ENCODE measurements at places on chromosomes 3 and 15. TPM values are rescaled to one million over a fixed set of nuclear protein-coding genes. Genes with fewer than 3 reads are reported as not detected.
A peak's percentile ranks its signal among the peaks of the same experiment; 100 is the strongest.

GRCh38 chr3:7684182-7684715 lies 817.4 kb upstream of the LMCD1 start:
- H3K27ac ChIP-seq: no peak overlapping the region
- no peak for DNase-seq
- H3K4me3 ChIP-seq: no peak overlapping the region
- no peaks in the 10 kb centered on the region for H3K4me1 ChIP-seq
- no peaks in the 10 kb centered on the region for H3K36me3 ChIP-seq

GRCh38 chr15:98842973-98843285 lies 164.7 kb downstream of the PGPEP1L start:
- peaks cover 2% of the 10 kb centered on the region for H3K36me3 ChIP-seq
- no peak for DNase-seq
- H3K4me3 ChIP-seq: no peak overlapping the region
- peaks cover 15% of the 10 kb centered on the region for H3K4me1 ChIP-seq
- no peak overlapping the region for H3K27ac ChIP-seq
- no peaks in the 10 kb centered on the region for H3K27me3 ChIP-seq

DNA sequence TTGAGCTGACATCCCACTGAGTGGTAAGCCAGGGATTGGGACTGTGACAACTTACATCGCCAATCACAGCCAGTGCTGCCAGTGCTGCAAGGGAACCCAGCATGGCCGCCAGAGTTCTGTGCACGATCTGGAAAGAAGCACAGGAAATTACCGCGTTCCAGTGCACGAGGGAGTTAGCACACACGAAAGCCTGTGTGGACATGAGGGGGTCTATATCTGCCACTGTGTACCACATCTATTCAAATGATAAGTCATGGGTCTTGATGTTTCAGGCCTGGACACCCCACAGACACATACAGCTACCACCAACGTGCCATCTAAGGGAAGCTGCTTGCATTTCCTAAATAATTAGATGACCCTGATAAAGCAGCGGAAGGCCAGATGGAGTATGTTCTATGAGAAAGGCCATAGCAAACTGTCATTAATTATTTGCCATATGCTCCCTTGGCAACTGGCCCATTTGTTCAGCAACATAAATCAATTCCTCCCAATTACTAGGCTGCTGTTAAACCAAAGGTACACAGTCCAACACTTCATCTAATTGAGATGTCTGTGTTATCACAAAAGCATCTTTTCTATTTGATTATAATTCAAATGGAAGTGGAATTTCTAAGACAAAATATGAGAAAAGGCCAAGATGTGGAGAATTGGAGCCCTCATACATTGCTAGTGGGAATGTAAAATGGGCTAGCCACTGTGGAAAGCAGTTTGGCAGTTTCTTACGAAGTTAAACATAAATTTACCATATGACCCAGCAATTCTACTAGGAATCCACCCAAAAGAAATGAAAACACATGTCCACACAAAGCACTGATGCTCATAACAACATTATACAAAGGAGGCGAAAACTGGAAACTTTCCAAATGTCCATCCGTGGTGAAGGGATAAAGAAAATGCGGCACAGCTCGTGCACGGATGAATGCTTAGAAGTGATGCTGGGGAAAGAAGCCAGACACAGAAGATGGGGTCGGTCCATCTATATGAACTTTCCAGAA lies 108.3 kb downstream of the OCA2 start:
- no peaks in the 10 kb centered on the region for H3K27me3 ChIP-seq
- H3K4me3 ChIP-seq: no peak overlapping the region
- H3K27ac ChIP-seq: no peak overlapping the region

- H3K27ac ChIP-seq: no peak overlapping the region
- no peak for DNase-seq
- H3K4me3 ChIP-seq: no peak overlapping the region
These were observed 93.6 kb upstream of the POU1F1 start for GRCh38 chr3:87370007-87370406.

- DNase-seq: no peak
- H3K27ac ChIP-seq: no peak within 1 kb of the TSS
- H3K36me3 ChIP-seq: no peaks in the 10 kb centered on the region
- no peaks in the 10 kb centered on the region for H3K4me1 ChIP-seq
These were observed at the start of gene FBXO40 for GRCh38 chr3:121592856-121593702. Gene FBXO40, plus strand, starts transcription at chr3:121593379. Its CDS starts 27,197 bp downstream, at chr3:121620576.

DNA sequence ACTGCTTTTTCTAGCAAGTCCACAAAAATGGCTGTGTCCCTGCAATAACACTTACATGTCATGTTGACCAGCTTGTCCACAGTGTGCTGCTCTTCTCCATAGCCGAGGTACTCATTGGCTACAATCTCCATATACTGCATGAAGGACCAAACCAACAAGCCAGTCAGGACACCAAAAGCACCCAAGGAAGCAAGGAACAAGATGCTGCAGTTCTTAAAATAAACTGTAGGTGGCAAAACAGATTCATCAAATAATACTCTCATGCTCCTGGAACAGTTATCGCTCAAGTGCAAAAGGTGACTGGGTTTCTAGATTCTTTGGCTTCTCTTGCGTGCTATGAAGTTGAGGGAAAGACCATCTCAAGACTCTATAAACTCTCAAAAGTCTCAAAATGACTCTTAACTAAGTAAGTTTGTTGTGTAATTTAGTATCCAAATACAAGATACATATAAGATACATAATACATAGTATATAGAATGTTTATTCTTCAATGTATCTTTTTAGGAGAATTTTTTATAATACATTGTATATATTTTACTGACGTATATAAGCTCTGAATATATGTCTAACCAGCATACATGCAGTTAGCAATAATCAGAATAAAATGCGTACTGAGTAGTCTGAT lies 57.0 kb downstream of the NEK10 start:
- H3K27ac ChIP-seq: no peak overlapping the region
- peak; percentile 1 for DNase-seq
- H3K27me3 ChIP-seq: no peaks in the 10 kb centered on the region
- H3K4me1 ChIP-seq: no peaks in the 10 kb centered on the region
- no peaks in the 10 kb centered on the region for H3K36me3 ChIP-seq
- H3K4me3 ChIP-seq: no peak overlapping the region

GRCh38 chr15:100078511-100079220 lies 263.1 kb downstream of the ADAMTS17 start:
- H3K27me3 ChIP-seq: no peaks in the 10 kb centered on the region
- H3K4me3 ChIP-seq: no peak overlapping the region
- no peak overlapping the region for H3K27ac ChIP-seq
- DNase-seq: no peak

GRCh38 chr3:32910954-32911353 lies 40.5 kb upstream of the CCR4 start:
- peaks cover 1% of the 10 kb centered on the region for H3K27me3 ChIP-seq
- no peaks in the 10 kb centered on the region for H3K4me1 ChIP-seq
- H3K4me3 ChIP-seq: no peak overlapping the region
- H3K36me3 ChIP-seq: no peaks in the 10 kb centered on the region
- no peak overlapping the region for H3K27ac ChIP-seq

GRCh38 chr15:63322541-63322940 lies 45.1 kb downstream of the APH1B start:
- no peak overlapping the region for H3K4me3 ChIP-seq
- no peak overlapping the region for H3K27ac ChIP-seq
- H3K27me3 ChIP-seq: no peaks in the 10 kb centered on the region

DNA sequence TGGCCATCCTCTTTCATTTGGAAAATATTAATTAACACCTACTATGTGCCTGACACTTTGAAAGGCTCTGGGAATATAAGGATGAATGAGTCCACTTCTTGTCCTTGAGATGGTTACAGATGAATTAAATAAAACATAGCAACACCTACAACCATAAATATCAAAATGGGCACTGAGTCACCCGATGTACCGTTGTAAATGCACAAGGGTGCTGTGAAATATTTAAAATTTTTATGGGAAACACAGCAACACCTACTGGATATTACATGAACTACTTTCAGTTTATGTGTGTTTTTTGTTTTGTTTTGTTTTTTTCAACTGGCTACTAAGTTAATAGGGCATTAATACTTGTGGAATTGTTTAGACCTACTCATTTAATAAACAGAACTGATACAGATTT lies 239.0 kb upstream of the NAALADL2 start:
- DNase-seq: no peak
- no peak overlapping the region for H3K27ac ChIP-seq
- no peak overlapping the region for H3K4me3 ChIP-seq
- H3K27me3 ChIP-seq: no peaks in the 10 kb centered on the region
- no peaks in the 10 kb centered on the region for H3K4me1 ChIP-seq

GRCh38 chr15:101188637-101189408 lies 63.0 kb downstream of the CHSY1 start:
- peak overlapping the region; percentile 18 for H3K4me3 ChIP-seq
- H3K4me1 ChIP-seq: peaks cover 90% of the 10 kb centered on the region
- H3K27me3 ChIP-seq: no peaks in the 10 kb centered on the region
- peak overlapping the region; percentile 84 for H3K27ac ChIP-seq

DNA sequence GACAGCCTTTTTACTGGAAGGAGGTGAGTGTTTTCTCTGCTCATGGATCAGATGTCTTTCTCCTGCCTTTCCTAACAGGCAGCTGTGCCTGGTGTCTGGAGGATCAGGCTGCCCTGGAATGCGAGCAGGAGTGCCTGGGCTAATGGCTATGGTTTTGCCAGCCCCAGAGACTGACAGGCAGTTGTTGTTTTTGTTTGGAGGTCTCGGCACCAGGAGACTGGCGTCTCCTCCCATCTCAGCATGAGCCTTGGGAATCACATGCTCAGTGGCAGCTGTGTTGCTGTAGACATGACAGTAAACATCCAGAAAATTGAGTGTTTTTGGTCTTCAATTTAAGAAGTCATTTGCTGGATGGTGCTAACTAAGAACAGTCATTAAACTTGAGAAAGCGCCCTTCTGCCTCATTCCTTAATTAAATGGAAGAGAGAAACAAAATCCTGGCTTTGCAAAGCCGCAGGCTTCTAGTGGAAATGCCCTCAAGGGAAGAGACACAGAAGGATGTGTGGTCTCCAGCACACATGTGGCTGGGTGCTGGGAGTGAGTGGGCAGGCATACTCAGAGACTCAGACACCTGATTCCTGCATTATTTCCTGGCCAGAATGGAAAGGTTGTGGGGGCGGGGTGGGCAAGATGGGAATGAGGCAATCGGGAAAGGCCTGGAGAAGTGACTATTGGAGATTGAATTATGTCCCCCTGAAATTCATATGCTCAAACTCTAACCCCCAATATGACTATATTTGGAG lies 97.0 kb upstream of the NMNAT3 start:
- no peak for DNase-seq
- H3K36me3 ChIP-seq: no peaks in the 10 kb centered on the region
- no peaks in the 10 kb centered on the region for H3K4me1 ChIP-seq
- H3K27me3 ChIP-seq: peaks cover 4% of the 10 kb centered on the region
- H3K27ac ChIP-seq: no peak overlapping the region

GRCh38 chr3:13296662-13297061 lies 123.5 kb downstream of the NUP210 start:
- H3K27me3 ChIP-seq: peaks cover 11% of the 10 kb centered on the region
- H3K4me1 ChIP-seq: peaks cover 10% of the 10 kb centered on the region
- H3K27ac ChIP-seq: no peak overlapping the region
- no peaks in the 10 kb centered on the region for H3K36me3 ChIP-seq

- H3K27me3 ChIP-seq: peaks cover 9% of the 10 kb centered on the region
- H3K4me3 ChIP-seq: no peak overlapping the region
- no peaks in the 10 kb centered on the region for H3K36me3 ChIP-seq
- no peak for DNase-seq
- no peak overlapping the region for H3K27ac ChIP-seq
These were observed 37.8 kb upstream of the MUC4 start for GRCh38 chr3:195849322-195850074.

OGG1 gene
- total RNA-seq: 39.3 TPM

DAG1 gene
- total RNA-seq: 14.4 TPM

UBA7 gene
- 72.3 TPM for total RNA-seq

MUSTN1 gene
- total RNA-seq: not detected

MINAR1 gene
- 0.45 TPM for total RNA-seq

FAM227B gene
- total RNA-seq: 6.0 TPM
